Right renal cortex interstitium (tissue), 3 donors: ENCODE measurements at places on chromosomes 5 and 9. TPM values are rescaled to one million over a fixed set of nuclear protein-coding genes. Genes with fewer than 3 reads are reported as not detected.

PCDHB11 gene
- 4.3 TPM for polyA plus RNA-seq

PRSS3 gene
- polyA plus RNA-seq = 2.6 TPM

TUSC1 gene
- 17.1 TPM for polyA plus RNA-seq

MYMK gene
- polyA plus RNA-seq = not detected

CDC26 gene
- 43.1 TPM for polyA plus RNA-seq

SNX24 gene
- polyA plus RNA-seq = 27.0 TPM

RGMB gene
- polyA plus RNA-seq = 15.1 TPM

CATSPER3 gene
- 0.98 TPM for polyA plus RNA-seq

CCNJL gene
- 8.5 TPM for polyA plus RNA-seq

PCDH12 gene
- polyA plus RNA-seq = 17.0 TPM

LCN1 gene
- not detected for polyA plus RNA-seq

PCDHGA3 gene
- polyA plus RNA-seq = 2.4 TPM

VCAN gene
- 347 TPM for polyA plus RNA-seq

C8G gene
- 0.58 TPM for polyA plus RNA-seq

CCDC152 gene
- polyA plus RNA-seq = 16.7 TPM

NDOR1 gene
- 8.2 TPM for polyA plus RNA-seq
